ENCODE measurements at places on chromosomes 4 and X.
A peak's percentile ranks its signal among the peaks of the same experiment; 100 is the strongest.

DNA sequence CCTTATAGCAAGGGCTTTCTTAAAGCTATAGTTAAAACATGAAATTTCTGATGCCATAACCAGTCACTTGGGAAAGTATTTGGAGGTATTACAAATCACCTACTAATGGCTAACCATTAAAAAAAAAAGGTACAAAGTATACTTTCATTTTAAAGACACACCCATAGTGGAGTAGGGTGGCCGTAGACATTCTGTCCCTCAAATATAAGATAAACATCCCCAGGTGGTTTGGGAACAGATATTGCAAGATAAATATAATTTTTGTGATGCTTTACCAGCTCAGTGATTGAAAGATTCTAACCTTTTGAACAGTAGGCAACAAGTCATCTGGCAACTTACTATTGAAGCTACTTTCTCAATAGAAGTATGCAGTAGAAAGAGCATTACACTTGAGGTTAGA lies 6.2 kb upstream of the FAT1 start:
- no peak for DNase-seq

- no peak for DNase-seq
These were observed 136.8 kb downstream of the TET2 start for GRCh38 chr4:105283501-105283900.

DNA sequence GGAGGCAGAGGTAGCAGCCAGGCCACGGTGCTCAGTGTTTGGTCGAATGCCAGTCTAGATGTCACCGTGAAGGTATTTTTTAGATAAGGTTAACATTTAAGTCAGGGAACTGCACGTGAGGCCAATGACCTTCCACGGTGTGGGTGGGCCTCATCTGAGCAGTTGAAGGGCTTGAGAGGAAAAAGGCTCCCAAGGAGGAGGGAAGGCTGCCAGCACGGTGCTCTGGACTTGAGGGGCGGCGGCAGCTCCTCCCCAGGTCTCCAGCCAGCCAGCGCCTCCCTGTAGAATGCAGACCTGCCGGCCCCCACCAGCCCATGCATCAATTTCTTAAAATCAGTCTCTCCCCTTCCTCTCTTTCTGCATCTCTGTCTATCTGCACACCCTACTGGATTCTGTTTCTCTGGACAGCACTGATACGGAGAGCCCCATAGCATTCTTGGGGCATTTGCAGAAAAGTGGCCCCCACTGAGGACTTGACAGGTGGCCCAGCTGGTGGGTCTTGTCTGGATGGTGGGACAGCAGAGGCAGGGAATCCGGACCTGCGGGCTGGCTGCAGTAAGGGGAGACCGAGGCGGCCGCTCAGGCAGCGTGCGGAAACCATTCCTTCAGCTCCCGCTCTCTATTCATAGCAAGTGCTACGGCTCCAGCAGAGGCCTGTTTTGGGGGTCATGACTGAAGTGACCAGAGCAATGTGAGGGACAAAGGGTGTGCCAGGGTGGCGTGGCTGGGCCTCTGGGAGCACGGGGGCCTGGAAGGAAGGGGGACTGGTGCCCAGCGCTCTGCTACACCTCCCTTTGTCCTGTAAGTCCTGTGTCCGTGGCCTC lies 7.9 kb upstream of the RGS12 start:
- peak; percentile 16 for DNase-seq

DNA sequence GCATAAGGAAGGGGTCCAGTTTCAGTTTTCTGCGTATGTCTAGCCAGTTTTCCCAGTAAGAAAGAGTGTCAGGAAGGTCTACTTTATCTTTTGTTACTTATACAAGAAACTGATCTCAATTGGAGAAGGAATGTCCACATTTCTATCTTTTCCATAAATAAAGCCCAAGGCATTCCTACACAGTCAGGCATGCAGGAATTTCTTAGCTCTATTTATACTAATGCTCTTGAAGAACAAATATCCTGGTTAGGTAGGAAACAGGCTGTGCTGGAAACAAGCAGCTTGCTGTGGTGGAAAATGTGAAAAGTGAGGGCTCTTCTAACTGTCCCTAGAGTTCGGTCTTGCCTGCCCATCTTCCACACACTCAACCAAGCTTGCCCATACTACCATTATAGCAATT lies 37.9 kb upstream of the PITX2 start:
- no peak for DNase-seq

DNA sequence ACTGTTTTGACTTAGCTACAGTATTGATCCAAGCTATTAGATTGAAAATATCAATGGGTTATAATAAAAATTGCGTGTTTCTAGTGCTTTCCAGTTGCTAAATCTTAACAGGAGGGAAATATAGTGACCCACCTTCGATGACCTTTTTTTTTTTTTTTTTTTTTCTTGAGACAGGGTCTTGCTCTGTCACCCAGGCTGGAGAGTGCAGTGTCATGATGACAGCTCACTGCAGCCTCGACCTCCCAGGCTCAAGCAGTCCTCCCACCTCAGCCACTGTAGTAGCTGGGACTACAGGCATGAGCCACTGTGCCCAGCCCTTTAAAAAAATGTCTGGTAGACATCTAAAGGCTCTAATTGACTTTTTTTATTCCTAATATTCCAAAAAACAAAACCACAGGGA lies 3.8 kb upstream of the ASB5 start:
- no peak for DNase-seq

DNA sequence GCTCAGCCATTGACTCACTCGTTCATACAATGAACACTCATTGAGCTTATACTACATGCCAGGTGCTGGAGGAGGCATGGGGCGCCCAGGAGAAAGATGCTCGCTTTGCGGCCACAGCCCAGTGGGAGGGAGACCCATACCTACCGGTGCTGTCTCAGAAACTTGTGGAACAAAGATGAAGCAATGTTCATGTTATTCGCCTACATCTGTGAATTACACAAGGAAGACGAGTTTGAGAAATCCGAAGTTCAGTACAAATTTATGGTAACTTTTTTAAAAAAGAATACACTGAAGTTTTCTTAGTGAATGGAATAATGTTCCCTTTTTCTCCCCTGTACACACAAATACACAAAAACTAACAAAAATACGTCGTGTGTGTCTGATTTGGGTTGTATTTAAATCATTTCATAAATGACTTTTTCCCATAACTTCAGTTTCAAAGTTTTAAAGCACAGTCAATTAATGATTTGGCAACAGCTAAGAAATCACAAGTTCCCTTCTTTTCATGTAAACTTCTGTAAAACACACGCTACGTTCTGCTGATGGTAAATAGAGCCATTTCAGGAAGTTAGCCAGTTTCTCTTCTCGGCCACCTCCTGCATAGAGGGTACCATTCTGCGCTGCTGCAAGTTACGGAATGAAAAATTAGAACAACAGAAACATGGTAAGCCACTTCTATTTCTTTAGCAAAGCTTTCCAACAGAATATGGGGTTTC lies at the start of gene TLR8:
TSS of gene TLR8 (plus strand) at position 575 of the 716 bp plus-strand sequence. CDS start at position 662, 87 bp downstream.
- DNase-seq, result no peak

GRCh38 chr4:138698641-138699040 lies 316.9 kb upstream of the NOCT start:
- DNase-seq, result no peak

DNA sequence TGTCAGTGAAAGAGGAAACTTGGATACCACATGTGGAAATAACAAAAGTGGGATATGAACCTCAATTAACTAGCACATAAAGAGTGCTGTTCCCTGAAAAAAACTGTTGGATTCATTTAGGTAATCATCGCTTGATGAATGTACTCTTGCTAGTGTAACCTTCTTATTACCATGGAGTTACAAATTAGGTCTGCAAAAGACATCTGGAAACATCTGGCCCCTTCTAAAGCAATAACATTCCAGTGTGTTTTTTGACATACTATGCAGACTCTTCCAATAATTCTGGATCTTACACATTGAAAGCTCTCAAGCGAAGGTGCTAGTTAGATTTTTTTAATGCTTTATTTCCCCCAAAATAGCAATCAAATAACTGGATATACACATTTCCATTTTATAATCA lies 134.6 kb downstream of the ATP10D start:
- DNase-seq, result no peak

DNA sequence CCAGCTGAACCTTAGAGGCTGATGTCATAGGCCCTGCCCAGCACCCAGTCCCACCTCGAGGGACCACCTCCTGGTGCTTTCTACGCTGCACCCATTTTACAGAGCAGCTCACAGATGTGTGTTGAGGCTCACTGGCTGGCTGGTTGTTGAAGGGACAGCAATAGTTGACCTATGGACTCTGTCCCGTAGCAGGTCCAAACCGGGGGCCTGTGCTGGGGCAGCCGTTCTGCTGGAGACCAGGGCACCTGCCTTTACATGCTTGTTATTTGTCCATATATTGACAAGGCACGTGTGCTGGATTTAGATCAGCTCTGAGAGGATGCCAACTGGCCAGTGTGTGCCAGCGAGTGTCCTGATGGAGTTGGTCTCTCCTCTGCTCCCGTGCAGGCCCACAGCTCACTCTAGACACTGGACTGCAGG lies 58.1 kb downstream of the TNIP2 start:
- no peak for DNase-seq

GRCh38 chr4:173746424-173746823 lies 216.4 kb upstream of the HAND2 start:
- no peak for DNase-seq

DNA sequence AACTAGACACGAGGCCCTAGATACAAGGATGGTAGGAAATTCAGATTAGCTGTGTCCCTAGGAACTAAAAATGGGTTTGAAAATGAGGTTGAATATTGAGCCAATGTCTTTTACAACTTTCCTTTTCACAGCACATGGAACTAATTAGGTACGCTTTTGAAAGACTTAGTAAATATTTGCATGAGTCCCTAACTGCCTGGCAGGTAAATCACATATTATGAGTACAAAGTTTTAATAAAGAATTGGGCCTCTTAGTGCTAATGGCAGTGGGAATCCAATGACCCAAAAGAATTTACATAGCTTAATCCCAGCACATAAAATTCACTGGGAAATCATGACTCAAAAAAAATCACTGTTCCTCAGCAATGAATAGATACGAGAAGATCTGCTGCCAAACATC lies 16.8 kb downstream of the MUC7 start:
- no peak for DNase-seq

DNA sequence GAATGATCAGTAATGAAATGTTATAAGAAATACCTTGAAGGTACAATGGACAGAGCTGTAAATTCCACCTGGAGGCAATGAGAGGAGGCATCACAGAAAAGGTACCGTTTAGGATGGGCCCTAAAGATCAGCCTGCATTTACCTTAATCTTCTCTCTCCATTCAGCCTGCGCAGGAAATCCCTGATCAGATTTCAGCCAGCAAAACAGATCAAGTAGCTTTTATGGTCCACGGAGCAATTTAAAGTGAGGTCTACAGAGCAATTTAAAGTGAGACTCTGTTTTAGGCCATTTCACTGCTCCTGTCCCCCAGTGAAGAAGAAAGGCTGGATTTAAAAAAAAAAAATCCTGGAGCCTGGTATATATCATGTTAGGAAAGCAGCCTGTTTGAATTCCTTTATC lies 195.1 kb upstream of the VCX start:
- no peak for DNase-seq

DNA sequence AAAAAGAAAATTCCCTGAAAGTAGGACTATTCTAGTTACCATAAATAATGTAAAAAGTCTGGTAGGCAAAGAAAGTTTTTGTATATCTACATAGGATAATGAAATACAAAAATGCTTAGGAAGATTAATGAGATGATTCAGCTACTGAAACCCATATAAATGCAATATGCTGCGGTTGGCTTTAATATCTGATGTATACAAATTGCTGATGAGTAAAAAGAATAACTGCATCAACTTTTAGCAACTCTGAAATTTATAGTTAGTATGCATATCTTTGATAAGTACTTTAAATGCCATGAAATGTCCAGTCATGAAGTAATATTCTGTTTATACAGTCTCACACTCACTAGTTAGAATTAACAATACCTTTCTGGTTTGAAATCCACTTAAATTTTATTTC lies 404.8 kb downstream of the TLL1 start:
- no peak for DNase-seq

- DNase-seq, result no peak
These were observed 88.5 kb upstream of the CXorf66 start for GRCh38 chrX:140053846-140054245.

GRCh38 chr4:162010362-162010761 lies 153.4 kb downstream of the FSTL5 start:
- no peak for DNase-seq

DNA sequence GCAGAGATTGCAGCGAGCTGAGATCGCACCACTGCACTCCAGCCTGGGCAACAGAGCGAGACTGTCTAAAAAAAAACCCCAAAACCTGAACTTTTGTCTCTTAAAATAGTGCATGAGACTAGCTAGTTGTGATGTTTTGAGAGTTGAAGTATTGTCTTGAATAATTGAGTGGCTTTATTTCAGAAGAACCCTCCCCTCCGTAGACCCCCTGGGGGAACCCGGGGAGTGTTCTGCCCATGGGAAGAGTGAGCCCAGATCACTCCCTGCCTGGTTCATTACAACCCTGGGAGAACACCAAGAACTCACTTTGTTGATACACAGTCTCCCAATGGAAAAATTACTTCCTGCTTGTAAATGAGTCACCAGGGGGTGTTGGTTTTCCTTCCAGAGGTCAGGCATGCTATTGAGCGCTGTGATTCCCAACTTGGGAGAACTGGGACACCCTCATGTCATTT lies 65.3 kb upstream of the SHISA3 start:
- no peak for DNase-seq

GRCh38 chr4:75338352-75338880 lies 175.8 kb downstream of the RCHY1 start:
- DNase-seq, result no peak

DNA sequence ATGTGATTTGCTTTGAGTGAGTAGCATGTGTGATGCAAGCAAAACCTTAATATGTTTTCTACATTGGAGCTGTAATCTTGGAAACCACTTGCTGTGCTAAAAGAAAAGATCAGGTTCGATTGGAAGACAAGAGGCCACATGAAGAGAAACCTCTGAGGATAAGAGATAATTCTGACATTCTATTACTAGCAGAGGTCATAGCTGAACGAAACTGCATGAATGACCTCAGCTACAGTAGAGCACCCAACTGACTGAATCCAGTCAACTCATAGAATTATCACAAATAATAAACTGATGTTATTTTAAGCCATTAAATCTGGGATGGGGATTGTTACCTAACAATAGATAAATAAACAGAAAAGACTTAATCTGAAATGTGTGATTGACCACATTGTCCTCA lies 147.1 kb downstream of the CAMK2D start:
- DNase-seq, result no peak

- DNase-seq, result no peak
These were observed 67.4 kb upstream of the CLCN4 start for GRCh38 chrX:10089378-10089795.

DNA sequence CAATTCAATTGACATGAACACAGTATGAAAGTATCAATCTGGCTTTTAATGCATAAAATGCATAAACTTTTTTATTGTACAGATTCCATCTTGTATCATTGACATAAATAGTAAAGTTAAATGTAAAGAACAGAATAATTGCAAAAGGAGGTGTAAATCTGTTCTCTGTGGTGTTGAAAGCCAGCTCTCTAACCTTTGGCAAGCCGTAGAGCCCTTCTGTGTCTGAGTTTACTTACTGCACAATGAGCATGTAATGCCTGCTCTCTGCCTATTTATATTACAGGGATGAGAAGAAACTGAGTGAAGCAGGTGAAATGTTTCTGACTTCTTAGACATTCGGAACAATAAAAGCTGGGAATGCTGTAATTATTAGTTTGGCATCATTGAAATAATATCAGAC lies 389.3 kb upstream of the EPHA5 start:
- DNase-seq, result no peak

GRCh38 chr4:14095831-14096230 lies 468.3 kb upstream of the BOD1L1 start:
- no peak for DNase-seq

- no peak for DNase-seq
These were observed 210.0 kb downstream of the HS3ST1 start for GRCh38 chr4:11218692-11219091.
